ENCODE measurements at places on chromosomes 6 and 20.

GRCh38 chr6:20548264-20548663 is 14.0 kb downstream of the CDKAL1 start:
- DNase-seq: no peak

GRCh38 chr20:10250902-10251301 is 32.3 kb downstream of the SNAP25 start:
- DNase-seq: peak; percentile 89

DNA sequence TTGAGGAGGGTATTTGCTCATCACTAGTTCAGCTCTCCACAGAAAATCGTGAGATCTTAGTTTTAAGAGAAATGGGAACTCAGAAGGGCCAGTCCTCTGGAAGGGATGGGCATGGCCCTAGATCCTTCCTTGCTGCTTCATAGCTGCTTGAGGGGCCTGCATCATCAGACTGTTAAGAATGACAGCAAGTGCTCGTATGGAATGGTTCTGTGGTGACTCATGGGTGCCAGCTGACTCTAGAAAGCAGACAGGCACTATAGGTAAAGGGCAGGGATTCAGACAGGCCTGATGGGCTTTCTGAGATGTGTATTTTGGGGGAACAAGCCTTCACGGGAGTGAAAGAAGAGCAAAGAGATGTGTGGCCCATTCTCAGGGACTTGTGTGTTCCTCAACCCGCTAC is 90.8 kb downstream of the MYLK4 start:
- no peak for DNase-seq

- no peak for DNase-seq
Observed at GRCh38 chr6:148518511-148519156, 176.0 kb downstream of the SASH1 start.

GRCh38 chr6:26187981-26188635 is 100.9 kb downstream of the HFE start:
- DNase-seq: peak; percentile 36

- DNase-seq: no peak
Observed at GRCh38 chr20:62811320-62811719, 5.5 kb upstream of the COL9A3 start.

- no peak for DNase-seq
Observed at GRCh38 chr6:69398729-69399128, 398.1 kb downstream of the LMBRD1 start.

GRCh38 chr20:42097741-42098140 is 479.6 kb upstream of the CHD6 start:
- no peak for DNase-seq

- no peak for DNase-seq
Observed at GRCh38 chr6:16760516-16761470, at the start of gene ATXN1. ATXN1 (minus strand) TSS chr6:16761460.

- no peak for DNase-seq
Observed at GRCh38 chr20:63577317-63577894, 3.4 kb upstream of the HELZ2 start.

DNA sequence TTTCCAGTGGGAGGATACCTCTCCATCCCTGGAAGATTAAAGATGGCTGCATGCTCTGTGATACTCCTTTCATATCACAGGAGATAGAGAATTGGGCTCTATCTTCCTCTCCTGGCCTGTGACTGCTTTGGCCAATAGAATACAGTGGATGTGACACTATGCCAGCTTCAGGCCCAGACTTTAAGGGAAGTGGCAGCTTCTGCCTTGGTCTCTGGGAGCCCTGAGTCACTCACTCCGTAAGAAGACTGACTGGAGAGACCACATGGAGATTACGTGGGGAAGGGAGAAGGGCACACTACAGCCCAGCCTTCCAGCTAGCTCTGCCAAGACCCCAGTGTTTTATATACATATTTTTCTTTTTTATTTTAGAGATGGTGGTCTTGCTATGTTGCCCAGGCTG is 10.4 kb upstream of the MMP9 start:
- DNase-seq: no peak

GRCh38 chr6:12001004-12001705 is 11.0 kb upstream of the HIVEP1 start:
- DNase-seq: no peak

DNA sequence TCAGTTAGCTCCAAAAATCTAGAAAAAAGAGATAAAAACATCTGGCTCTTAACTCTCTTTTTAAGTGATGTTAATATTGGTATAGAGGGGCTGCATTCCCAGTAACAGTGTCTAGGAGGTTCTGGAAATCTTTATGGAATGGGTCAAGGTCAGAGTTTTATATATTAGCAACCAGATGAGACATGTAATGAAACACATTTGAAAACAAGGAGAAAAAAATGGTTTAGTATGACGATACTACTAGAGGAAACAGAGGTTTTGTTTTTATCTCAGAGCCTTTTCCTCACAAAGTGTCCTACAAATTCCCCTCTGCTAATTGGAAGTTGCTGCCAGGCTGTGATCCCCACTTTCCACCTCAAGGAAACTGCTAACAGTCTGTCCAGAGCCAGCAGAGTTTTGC is 100.6 kb upstream of the ISM1 start:
- no peak for DNase-seq

GRCh38 chr6:156827382-156827781 is 50.2 kb downstream of the ARID1B start:
- no peak for DNase-seq

- DNase-seq: no peak
Observed at GRCh38 chr6:154703124-154703523, 30.1 kb upstream of the SCAF8 start.

- DNase-seq: no peak
Observed at GRCh38 chr6:158152659-158153058, 15.4 kb downstream of the SERAC1 start.

DNA sequence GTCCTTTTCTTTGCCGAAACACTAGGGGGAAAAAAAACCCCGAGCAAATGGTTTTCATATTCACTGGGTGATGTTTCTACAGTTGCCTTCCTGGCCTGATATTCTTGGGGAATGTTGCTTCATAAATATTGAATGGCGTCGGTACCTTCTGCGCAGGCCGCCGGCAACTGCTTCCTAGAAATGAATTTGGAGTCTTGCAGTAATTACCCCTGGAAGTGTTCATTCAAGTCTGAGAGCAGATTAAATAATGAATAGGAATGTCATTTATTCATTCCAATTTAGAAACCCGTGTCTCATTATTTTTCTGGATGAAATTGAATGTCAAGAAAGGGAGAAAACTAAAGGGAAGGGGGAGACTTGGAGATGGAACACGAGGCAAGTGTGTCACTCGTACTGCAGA is 179.4 kb upstream of the KCNG1 start:
- DNase-seq: no peak

DNA sequence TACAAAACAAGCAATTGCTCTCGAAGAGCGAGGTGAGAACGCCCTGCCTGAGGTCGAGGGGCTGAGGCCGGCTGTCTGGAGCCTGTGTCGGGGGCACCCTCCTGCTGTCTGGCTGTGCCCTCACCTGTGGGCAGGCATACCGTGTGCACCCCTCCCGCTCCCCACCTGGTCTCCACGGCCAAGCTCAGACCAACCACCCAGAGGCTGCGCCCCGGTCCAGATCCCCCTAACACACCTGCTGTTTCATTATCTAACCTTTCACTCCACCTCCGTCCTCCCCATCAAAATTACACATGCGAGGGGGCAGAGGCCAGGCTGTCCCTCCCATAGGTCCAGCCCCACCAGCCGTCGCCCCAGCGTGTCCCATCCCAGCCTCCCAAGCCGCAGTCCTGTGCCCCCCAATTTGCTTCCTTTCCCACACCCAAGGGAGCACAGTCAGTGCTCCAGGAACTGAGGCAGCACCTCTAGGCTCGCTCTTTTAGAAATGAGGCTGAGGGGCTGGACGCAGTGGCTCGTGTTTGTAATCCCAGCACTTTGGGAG is 35.2 kb downstream of the NTSR1 start:
- DNase-seq: no peak

DNA sequence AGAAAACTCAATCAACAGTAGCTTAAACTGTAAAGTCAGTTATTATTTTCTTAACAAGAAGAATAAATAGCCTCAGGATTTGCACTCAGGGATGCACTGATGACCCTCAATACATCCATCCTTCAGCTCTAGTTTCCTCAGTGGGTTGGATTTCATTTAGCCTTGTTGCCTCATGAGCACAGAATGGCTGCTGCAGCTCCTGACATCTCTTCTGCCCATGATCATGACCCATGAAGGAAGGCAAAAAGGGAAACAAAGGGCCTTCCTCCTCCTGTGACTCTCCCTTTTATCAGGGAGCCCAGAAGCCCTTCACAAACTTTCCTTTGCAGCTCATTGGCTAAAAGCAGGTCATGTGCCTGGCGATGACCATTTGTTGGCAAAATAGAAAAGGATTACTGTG is 51.2 kb upstream of the KCNG1 start:
- DNase-seq: no peak

DNA sequence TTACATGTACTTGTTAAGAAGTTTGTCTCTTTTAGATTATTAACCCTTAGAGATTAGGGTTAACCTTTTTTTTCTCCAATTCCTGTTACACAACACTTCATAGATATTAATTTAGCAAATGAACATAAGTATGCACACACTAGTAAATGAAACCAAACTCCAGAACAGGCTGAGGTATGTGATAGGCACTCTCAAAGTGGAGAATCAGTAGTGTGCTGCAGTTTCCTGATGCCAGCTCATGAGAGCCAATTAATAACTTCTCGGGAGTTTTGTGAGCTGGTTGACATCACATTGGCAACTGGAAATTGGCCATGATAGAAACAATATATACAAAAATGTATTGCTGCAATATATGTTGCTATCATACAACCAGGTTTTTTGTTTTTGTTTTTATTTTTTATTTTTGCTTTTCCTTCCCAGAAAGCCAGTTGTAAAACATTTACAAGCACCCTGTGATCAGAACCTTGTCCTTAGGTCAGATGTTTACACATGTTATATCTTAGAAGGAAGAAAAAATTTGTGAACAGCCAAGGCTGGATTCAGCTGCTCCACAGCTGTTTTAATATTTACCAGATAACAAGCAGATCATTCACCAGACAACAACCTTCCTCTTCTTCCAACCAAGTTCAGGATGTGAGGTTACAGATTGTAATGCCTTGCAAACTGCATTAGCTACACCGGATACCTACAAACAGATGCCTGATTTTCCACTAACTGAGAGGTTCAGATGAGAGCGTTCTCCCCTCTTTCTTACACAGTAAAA is 42.4 kb upstream of the ECHDC1 start:
- no peak for DNase-seq

- DNase-seq: no peak
Observed at GRCh38 chr20:42484335-42484734, 705.4 kb downstream of the PTPRT start.

DNA sequence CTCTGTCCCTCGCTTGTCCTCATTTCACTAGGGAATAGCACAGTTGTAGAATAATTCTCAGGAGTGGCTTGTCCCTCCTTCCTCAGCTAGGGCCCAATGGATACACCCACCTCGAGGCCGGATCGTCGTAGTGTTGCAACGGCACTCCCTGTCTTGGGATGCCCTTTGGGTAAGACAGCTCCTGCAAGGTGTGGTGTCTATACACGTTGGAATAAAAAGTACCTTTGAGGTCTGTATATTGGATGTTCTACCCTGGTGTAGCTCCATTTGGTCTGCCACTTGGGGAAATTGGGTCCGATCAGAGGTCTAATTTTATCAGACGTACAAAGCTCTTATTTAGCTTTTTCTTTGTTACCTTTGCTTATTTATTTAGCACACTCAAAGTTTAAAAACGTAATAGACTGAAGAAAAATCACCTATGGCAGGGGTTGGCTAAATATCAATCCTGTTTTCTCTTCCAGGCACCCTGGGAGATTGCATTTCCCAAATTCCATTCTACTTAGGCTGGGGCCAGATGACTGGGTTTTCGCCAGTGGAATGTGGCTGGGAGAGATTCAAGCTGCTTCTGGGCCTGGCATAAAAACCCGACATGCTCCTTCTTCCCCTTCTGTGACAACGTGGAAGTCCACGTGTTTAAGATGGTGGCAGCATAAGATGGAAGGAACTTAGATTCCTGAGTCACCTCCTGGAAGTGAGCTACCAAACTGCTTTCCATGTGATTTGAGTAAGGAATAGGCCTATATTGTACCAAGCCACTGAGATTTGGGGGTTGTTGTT is 82.3 kb upstream of the CD83 start:
- no peak for DNase-seq

DNA sequence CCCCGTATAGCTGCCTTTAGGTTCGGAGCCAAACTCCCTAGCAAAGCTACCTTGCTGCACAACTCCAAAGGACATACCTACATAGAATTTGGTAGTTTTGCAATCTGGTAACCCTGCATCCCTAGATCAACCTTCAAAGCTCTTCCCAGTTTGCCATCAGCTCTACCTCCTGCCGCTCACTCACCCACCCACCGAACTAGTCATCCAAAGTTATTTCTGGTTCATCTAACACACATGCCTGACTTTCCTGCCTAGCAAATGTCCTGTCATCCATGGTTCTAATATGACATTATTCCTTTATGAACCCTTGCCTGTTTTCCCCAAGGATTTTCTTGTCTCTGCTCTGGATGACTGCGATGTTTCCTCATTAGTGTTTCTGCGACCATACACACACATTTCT is 21.6 kb downstream of the SPAG4 start:
- no peak for DNase-seq

- no peak for DNase-seq
Observed at GRCh38 chr20:62631336-62632308, 10.7 kb upstream of the SLCO4A1 start.

DNA sequence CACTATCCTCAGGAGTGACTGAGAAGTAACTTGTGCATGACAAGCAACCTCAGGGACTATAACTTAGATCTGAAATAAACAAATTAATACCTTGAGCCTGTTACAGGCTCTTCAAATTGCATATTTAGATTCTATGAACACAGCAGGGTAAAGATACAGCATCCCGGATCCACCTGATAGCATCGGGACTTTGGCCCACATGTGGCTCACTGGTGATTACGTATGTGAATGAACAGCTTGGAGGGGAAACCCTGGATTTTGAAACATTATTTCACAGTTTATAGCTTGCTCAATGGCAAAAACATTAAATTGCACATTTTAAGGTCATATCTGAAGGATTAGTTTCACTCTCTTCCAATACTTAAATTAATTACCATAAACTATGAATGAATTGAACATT is 133.2 kb downstream of the KHDRBS2 start:
- no peak for DNase-seq
